ENCODE measurements at places on chromosomes 13 and 19.
A peak's percentile ranks its signal among the peaks of the same experiment; 100 is the strongest.

DNA sequence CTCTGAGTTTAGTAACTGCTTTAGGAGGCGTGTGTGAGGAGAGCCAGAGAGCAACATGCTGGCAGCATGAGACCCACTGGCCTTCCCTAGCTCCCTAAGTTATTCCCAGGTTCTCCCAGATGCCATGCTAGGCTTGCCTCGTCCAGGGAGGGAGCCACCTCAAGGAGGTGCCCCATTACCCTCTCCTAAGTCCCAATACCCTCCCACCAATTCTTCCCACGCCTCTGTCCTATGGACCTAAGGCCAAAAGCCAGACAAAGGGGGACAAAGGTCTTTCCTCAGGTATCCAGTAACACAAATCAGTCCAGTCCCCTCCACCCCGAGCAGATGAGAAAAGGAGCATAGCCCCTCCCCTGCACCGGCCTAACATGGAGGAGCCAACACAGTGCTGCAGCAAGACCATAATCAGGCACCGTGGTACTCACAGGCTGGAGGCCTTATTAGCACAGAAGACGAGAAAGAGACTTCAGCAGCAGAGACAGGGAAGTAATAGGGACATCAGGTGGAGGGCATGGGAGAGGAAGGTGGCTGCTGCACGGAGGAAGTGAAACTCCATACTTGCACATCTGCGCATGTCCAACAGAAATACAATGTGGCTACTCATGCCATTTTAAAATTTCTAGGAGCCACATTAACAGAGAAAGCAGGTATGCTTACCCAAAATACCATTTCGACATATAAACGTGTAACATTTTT is 46.3 kb downstream of the BRD4 start:
- DNase-seq = no peak

- no peak for DNase-seq
Observed at GRCh38 chr19:53780506-53780905, 43.6 kb downstream of the NLRP12 start.

DNA sequence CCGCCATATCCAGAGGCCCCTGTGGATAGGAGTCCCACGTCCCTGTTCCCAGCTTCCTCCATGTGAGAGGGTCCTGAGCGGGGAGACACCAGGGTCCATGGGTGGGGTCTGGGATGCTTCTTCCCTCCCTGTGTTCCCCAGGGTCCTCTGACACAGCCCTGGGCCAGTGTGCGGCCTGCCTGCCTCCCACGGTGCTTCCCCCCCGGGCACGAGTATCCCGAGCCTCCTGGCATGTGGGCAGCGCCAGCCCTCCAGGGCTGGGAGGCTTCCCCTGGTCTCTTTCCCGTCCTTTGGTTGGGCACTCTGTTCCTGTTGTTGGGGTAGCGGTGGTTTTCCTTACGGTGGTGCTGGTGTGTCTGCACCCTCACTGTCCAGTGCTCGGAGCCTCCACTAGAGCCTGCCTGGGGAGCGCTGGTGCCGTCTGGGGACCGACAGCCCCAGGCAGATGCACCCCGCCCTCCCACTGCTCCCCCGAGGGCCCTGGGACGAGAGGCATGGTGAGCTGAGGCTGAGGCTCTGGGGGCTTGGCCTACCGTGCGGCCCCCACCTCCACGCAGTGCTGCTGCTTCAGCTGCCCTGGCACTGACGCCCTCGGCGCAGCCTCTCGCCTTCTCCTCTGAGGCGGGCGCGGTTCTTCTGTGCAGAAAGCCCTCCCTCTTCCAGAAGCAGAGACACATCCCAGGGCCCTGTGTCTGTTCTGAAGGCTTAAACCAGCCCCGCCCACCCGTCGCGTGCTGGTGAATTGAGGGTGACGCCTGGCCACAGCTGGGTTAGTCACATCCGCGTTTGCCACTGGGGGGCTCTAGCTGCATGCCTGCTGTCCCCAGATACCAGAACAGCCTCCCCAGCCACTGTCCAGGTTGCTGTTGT is 27.9 kb downstream of the PLEKHJ1 start:
- DNase-seq = peak; percentile 76

GRCh38 chr19:19649155-19649554 is 5.7 kb upstream of the GMIP start:
- DNase-seq = no peak

DNA sequence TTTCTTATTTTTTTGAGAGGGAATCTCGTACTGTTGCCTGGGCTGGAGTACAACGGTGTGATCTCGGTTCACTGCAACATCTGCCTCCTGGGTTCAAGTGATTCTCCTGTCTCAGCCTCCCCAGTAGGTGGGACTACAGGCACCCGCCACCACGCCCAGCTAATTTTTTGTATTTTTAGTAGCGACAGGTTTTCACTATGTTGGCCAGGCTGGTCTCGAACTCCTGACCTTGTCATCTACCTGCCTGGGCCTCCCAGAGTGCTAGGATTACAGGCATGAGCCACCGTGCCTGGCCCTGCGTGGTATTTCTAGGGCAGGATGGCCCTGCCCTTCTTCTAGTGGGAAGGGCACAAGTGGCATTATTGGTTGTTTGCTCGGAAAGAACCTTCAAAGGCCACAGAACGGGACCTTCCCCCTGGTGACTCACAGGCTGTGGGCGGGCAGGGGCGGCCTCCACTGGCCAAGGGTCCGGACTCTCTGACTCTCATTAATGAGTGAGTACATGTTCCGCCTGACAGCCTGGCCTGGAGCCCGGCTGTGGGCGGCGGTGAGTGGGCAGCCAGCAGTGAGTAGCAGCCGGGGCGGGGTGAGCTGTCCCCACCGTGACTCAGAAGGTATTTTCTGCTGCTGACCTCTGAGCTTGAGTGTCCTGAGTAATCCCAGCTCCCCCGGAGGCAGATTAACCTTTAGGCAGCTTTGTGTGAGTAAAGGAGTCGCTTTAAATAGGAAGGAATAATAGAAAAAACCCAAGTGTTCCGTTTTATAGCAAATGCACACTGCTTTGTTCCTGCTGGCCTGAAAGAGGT is 5.1 kb downstream of the DOT1L start:
- peak; percentile 99 for DNase-seq

GRCh38 chr13:73224703-73225102 is 165.9 kb downstream of the KLF5 start:
- no peak for DNase-seq

DNA sequence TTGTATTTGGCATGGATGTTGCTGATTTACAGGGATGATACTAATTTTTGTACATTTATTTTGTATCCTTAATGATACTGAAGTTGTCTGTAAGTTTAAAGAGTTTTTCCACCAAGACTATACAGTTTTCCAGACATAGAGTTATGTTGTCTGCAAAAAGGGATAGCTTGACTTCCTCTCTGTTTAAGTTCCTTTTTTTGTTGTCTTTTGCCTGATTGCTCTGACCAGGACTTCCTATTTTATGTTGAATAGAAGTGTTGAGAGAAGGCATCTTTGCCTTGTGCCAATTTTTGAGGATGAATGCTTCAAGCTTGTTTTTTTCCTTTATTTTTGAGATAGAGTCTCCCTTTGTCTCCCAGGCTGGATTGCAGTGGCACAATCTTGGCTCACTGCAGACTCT is 36.8 kb upstream of the ZNF681 start:
- DNase-seq = no peak

- DNase-seq = no peak
Observed at GRCh38 chr13:50119591-50119990, 104.3 kb downstream of the KCNRG start.

DNA sequence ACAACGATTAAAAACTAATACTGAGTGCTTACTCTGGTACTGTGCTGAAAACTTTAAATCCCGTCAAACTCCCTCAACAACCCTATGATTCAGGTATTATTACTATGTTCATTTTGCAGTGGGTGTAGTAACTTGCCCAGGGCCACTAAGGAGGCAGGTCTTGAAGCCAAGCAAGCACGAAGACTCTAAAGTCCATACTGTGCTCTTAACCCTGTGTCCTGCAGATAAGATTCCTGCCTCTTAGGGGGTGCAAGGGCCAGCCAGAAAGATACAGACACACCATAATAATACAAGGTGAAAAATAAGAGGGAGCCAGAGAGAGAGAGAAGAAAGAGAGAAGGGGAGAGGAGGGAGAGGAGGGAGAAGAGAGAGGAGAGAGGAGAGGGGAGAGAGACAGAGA is 95.5 kb downstream of the CDADC1 start:
- DNase-seq = no peak

DNA sequence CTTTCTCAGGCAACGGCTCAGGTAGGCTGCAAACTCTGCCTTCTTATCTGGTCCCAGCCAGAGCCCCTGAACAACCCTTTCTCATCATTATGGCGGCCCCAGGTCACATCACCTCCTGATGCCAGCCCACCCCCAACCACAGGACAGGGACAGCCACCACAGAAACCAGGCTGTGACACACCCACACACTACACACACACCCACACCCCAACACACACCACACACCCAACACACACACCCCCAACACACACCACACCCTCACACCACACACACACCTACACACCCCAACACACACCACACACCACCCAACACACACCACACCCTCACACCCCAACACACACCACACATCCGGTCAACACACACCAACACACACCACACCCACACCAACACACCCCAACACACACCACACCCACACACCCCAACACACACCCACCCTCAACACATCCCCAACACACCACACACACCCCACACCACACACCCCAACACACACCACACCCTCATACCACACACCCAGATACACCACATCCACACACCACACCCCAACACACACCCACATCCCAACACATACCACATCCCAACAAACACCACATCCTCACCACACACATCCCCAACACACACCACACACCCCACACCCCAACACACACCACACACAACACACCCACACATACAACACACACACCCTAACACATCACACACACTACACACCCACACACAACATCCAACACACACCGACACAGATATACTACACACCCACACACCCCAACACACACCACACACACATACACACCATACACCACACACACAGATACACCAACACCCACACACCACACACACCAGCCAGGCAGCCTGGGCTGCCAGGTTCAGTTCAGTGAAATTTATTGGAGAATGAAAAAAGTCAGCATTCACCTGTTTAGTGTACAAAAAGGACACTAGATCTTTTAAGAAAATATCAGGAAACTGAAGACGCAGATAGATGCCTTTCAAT is 4.2 kb upstream of the ISYNA1 start:
- no peak for DNase-seq

DNA sequence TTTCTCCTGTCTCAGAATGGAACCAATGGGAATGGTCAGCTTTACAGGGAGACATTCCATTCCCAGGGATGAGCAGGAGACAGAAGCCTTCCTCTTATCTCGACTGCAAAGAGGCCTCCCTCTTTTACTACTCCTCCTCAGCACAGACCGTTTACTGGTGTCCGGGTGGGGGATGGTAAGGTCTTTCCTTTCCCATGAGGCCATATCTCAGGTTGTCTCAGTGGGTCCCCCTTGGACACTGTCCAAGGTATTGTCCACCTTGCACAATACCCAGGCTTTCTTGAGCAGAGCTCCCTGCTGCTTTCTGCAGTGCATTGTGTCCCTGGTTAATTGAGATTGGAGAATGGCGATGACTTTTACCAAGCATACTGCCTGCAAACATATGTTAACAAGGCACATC is 7.5 kb upstream of the ZNF808 start:
- no peak for DNase-seq

DNA sequence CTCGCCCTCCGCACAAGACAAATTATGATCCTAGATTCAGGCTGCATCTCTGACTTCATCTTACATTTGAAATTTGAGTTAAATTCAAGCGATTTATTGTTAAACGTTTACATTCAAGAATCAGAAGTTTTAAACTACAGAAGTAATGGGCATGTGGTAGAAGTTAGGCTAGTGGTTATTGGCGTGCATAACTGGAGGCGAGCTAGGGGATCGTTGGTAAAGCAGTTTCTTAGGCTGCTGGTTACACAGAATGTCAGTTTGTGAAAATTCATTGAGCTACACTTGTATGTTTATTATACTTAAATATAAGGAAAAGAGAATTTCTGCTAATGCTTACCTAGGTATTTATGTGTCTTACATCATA is 733 bp upstream of the CDX2 start:
- no peak for DNase-seq

DNA sequence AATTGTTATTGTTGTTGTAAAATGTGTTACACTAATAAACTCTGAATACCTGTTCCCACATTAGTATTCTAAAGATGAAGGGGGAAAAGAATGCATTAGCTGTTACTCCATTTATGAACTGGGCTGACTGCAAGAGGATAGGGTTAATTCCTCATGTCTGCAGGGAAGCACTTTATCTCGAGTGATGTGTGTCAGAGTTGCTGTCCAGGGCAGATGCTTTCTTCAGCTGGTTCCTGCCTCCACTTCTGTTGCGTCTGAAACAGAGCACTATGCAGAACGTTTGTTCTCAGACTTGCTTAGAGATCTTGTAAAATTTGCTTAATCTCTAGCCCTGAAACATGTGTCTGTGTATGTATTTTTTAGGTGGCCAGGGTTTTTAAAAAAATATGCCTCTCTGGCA is 318.8 kb downstream of the SPRY2 start:
- DNase-seq = no peak

DNA sequence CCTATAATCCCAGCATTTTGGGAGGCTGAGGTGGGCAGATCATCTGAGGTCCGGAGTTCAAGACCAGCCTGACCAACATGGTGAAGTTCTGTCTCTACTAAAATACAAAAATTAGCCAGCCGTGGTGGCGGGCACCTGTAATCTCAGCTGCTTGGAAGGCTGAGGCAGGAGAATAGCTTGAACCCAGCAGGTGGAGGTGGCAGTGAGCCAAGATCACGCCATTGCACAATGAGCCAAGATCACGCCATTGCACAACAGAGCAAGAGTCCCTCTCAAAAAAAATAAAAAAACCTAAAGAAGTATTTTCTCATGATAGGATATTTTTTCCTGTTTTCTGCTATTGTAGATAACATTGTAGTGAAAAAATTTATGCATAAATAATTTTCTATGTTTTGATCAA is 13.3 kb downstream of the IFT88 start:
- DNase-seq = no peak

Data from kidney capillary endothelial cell (primary cell).